ENCODE measurements at places on chromosomes 2 and 18.

DNA sequence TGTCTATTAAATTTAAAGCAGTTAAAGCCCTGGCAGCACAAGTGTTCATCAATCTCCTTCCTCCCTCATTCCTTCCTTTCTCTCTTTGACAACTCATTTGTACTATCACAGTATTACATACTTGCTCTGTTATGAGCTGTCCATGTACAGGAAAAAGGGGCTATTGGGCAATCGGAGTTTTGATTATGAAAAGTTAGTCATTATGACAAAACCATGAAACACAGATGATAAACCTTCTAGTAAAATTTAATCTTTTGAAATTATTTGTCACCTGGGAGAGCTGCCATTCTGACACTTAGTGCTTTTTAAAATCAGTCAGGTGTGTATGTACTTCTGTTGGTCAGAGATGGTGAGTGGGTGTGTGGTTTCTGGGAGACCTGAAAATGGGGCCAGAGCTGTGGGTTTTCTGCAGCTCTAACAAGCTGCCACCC is 39.4 kb downstream of the MAP4K4 start:
- DNase-seq = no peak

DNA sequence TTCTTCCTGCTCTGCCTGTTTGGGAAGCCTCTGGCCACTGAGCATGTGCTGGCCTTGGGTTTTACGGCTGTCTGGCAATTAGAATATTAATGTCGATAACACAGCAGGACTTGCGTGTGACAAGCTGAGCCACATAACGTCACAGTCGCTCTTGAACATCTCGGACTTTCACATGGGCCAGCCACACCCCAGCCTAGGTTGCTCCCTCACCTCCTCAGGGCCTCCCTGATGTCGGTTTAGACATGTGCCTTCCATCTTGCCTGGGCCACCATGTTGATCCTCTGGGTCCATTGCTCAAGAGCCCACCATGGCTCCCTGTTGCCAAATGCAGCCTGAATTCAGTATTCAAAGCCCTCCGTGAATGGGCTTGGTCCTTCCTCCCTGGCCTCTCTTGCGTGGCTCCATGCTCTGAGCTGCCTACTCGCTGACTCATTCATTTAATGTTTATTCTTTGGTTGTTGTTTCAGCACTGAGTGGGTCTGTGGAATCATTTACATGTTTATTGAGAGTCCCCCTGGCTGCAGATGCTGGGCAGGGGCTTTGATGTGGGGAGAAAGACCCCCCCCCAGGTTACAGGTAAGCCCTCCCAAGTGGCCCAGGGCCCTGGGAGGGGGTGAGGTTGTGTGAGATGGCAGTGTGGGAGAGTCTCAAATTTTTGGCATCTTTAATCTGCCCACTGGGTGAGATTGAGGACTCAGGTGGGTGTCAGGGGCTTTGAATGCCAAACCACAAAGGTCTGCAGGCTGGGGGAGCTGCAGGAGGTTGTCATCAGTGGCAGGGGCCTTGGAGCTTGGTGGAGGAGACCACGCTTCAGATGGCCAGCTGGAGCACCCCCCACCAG is 62.0 kb downstream of the ODC1 start:
- no peak for DNase-seq

DNA sequence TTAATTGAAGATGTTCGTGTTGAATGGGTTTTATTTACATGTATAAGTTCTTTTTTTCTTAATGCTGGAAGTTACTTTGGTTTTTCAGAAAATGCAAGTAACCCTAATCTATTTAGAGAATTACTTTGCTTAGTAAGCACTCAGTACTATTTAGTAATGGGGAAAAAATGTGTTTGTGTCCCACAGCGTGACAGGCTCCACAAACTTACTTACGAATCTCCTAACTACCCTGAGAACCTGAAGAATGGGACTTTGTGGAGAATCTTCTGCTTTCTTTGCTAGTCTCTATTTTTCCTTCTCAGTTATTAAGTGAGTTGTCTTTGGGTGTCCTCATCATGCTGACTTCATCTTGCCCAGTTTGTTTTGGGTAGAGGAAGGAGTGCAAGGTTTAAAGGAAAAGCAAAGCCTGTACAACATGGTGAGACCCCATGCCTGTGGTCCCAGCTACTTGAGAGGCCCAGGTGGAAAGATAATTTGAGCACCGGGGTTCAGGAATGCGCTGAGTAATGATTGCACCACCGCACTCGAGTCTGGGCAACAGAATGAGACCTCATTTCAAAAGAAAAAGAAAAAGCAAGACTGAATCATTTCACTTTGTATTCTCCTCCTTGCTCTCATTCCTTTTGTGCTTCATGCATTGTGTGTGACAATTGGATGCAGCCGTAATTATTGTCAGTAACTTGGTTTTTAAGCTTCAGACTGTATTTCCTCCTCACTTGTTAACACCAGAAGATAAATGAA is 10.2 kb downstream of the NEDD4L start:
- no peak for DNase-seq

DNA sequence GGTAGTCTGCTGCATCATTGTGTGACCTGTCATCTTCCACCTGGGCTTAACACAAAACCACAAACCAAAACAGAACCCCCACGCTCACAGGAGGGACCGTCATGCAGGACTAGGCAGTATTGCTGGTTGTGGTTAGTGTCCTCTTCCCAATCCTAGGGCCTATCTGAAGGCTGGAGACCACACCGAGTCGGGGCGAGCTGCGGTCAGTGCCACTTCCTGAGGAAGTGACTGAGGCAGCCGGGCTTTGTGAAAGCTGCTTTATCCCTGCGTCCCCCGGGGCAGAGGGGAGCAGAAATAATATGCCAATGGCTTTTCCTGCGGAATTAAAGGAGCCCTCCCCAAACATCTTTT is 22.9 kb downstream of the ZNF532 start:
- no peak for DNase-seq

DNA sequence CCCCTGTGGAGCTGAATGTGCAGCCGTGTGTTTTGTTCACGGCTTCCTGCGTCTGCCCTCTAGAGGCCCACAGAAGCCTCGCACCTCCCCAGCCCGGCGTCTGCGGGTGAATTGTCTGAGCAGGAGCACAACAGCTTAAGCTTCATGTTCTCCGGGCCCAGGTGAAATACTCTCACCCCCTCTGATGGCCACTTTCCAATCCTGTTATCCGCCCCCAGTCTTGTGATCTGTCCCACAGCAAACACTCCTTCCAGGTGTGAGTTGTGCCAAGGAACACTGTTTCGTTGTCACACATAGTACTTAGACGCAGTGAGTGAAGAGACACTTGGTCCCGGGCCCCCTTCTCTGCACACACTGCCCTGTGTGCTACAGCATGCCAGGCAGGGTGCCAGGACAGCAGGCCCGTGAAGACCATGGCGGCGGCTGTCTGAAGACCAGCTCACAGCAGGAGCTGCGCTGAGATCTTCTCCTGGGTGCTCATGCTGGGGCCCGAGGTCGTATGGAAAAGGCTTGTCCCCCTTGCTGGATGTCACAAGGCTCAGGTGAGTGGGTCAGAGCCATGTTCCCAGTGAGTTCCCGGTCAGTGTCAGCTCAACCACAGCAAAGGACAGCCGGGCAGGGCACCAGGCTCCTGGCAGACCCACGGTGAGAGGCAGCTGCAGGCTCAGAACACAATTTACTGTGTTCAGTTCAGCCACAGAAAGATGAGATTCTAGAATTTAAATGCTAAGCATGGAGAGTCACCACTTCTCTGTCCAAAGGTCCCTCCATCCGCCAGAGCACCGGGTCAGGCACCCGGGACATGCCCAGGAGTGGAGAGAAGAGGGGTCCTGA is 6.8 kb upstream of the PXDN start:
- peak; percentile 66 for DNase-seq
